D341Med (cell line): ENCODE measurements at places on chromosomes 12 and 14.

GRCh38 chr12:102470945-102471344, 9.4 kb downstream of the IGF1 start:
- no peak for DNase-seq

DNA sequence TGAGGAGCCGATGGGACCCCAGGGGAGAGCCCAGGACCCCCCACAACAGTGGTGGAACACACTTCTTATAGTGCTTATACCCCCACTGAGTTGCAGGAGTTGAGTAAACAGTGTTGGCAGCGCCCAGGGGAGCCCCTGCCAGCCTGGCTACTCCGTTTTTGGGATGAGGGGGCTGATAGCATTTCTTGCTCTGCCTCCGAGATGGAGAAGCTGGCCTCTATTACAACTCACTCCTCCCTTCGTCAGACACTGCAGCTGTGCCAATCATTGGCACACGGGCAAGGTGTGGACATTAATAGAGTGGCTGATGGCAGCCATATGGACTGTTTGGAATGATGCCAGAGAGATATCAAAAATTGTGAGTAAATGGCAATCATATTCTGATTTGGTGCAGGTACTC, 94.9 kb upstream of the TMPO start:
- DNase-seq = no peak

GRCh38 chr14:81344481-81345160, 55.5 kb downstream of the STON2 start:
- no peak for DNase-seq

DNA sequence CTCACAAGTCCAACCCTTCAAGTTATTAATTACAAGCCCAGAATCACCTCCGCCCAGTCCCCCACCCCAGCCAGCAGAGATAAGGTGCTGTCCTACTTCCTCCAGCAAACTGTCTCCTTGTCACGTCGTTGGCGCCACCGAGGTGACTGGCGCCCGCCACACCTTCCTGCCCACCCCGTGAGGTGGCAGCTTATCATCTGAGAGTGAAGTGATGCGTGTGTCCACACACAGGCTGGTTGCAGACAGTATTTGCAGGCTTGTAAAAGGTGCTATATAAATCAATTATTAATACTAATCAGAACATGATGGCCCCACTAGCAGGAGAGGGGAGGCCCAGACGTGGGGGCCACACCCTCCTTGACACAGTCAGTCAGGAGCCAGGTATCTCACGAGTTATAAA, 786.6 kb upstream of the TBX3 start:
- DNase-seq = no peak

GRCh38 chr14:79586416-79586815, 624.9 kb downstream of the DIO2 start:
- no peak for DNase-seq

- no peak for DNase-seq
Measured at GRCh38 chr12:68794653-68795251, 13.2 kb upstream of the MDM2 start.

DNA sequence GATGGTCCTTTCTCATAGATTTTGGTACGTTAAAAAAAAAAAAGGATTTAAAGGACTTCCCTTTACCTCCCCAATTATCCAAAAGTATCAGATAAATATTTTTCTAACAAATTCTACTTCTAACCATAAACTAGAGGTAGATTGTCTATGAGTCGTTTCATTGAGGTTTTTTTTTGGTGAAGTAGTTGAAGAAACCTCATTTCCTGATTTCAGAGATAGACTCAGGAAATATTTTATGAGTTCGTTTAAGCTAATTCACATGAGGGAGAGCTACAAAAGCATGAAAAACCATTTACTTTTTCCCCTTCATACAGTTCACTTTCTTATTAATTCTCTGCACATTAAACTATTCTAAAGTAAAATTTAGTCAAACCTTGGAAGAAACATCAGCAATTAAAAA, 112.5 kb downstream of the RALGAPA1 start:
- no peak for DNase-seq
